ENCODE measurements at places on chromosomes 5 and 9. TPM values are rescaled to one million over a fixed set of nuclear protein-coding genes. Genes with fewer than 3 reads are reported as not detected.

ANKRD34B gene
- not detected for total RNA-seq

- no peak for DNase-seq
- H3K4me3 ChIP-seq: no peak overlapping the region
- H3K27ac ChIP-seq: no peak overlapping the region
- no peaks in the 10 kb centered on the region for H3K4me1 ChIP-seq
- no peaks in the 10 kb centered on the region for H3K36me3 ChIP-seq
Observed at GRCh38 chr5:153432583-153432982, 57.9 kb upstream of the GRIA1 start.

DNA sequence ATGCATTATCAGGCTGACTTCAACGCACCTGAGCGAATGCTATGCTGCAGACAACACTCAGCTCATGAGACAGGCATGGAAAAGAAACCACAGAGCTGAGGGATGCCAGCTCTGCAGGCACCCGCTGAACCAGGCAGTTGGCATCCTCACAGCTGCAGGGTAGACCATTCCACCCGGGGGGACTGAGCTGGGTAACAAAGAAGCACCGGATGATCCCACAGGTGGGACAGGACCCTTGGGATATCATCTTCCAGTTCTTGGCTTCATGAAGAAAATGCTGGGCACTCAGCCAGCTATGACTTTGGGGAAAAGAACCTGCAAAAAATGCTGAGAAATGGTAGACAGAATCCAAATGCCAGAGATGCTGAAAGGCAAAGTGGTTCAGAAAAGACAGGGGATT lies 9.6 kb downstream of the EPB41L4B start:
- DNase-seq: no peak
- H3K4me1 ChIP-seq: no peaks in the 10 kb centered on the region
- H3K4me3 ChIP-seq: no peak overlapping the region
- H3K27ac ChIP-seq: no peak overlapping the region

- no peaks in the 10 kb centered on the region for H3K4me1 ChIP-seq
- H3K4me3 ChIP-seq: no peak overlapping the region
- H3K27ac ChIP-seq: no peak overlapping the region
- H3K27me3 ChIP-seq: no peaks in the 10 kb centered on the region
- no peak for DNase-seq
- no peaks in the 10 kb centered on the region for H3K36me3 ChIP-seq
Observed at GRCh38 chr5:163943546-163943945, 438.1 kb downstream of the MAT2B start.

- peaks cover 5% of the 10 kb centered on the region for H3K36me3 ChIP-seq
- no peaks in the 10 kb centered on the region for H3K27me3 ChIP-seq
- no peaks in the 10 kb centered on the region for H3K4me1 ChIP-seq
Observed at GRCh38 chr5:81755320-81755719, 4.4 kb upstream of the SSBP2 start.

DNA sequence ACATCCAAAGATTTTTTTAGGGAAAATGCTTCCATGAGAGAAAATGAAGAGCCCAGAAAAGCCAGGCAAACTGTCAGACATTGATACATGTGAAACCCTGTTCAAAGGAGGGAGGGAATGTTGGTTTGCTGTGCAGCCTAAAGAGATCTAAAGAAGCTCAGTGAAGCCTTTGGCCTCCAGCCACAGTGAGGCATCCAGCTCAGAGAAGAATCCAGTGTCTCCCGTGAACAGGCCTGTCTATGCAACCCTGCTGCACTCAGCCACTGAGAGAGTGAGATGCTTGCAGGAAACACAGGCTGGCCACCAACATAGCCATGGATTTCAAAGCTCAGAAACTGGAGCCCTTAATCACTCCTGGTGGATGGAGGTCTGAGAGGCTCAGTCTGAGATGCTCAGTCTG lies 171.4 kb upstream of the PLCXD3 start:
- no peak for DNase-seq
- no peak overlapping the region for H3K4me3 ChIP-seq
- no peaks in the 10 kb centered on the region for H3K27me3 ChIP-seq

FAM221B gene
- not detected for total RNA-seq

IL5 gene
- total RNA-seq: not detected

GRCh38 chr5:154419236-154419635 lies 26.6 kb upstream of the SAP30L start:
- DNase-seq: no peak
- H3K27me3 ChIP-seq: no peaks in the 10 kb centered on the region
- no peak overlapping the region for H3K27ac ChIP-seq
- no peaks in the 10 kb centered on the region for H3K36me3 ChIP-seq
- H3K4me3 ChIP-seq: no peak overlapping the region

GRCh38 chr9:19149230-19149629 lies 21.9 kb upstream of the PLIN2 start:
- no peak for DNase-seq
- no peaks in the 10 kb centered on the region for H3K36me3 ChIP-seq
- H3K4me3 ChIP-seq: no peak overlapping the region
- H3K27me3 ChIP-seq: no peaks in the 10 kb centered on the region
- no peaks in the 10 kb centered on the region for H3K4me1 ChIP-seq
- no peak overlapping the region for H3K27ac ChIP-seq

CCDC171 gene
- 2.8 TPM for total RNA-seq

- no peaks in the 10 kb centered on the region for H3K27me3 ChIP-seq
- no peak overlapping the region for H3K4me3 ChIP-seq
- DNase-seq: no peak
- H3K27ac ChIP-seq: no peak overlapping the region
Observed at GRCh38 chr5:107468276-107468675, 202.5 kb downstream of the EFNA5 start.

DNA sequence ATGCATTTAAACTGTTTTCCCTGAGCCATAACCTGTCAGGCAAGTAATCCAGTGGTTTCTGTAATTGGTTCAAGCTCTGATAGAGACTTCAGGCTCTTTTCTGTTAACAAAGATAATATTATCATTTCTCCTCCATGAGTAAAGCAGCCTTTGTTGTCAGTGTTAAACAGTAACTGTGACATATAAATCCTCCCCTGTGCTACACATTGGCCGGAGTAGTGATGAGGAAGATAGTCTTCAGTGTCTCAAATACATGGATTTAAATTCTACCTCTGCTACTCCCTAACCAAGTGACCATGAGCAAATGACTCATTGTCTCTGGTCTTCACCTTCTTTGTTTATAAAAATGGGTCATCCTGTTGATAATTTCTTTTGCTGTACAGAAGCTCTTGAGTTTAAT lies 615.5 kb upstream of the CHD1 start:
- no peaks in the 10 kb centered on the region for H3K36me3 ChIP-seq
- H3K27ac ChIP-seq: no peak overlapping the region
- no peak for DNase-seq
- H3K4me3 ChIP-seq: no peak overlapping the region

PCDHGA12 gene
- 0.32 TPM for total RNA-seq

GRCh38 chr9:93099551-93100275 lies 3.7 kb downstream of the CARD19 start:
- H3K27me3 ChIP-seq: no peaks in the 10 kb centered on the region
- no peak overlapping the region for H3K4me3 ChIP-seq
- H3K36me3 ChIP-seq: no peaks in the 10 kb centered on the region
- H3K27ac ChIP-seq: no peak overlapping the region

GRCh38 chr5:95733107-95733665 lies 2.0 kb downstream of the RHOBTB3 start:
- no peak overlapping the region for H3K4me3 ChIP-seq
- no peak overlapping the region for H3K27ac ChIP-seq
- peaks cover 10% of the 10 kb centered on the region for H3K4me1 ChIP-seq
- DNase-seq: no peak
- H3K36me3 ChIP-seq: no peaks in the 10 kb centered on the region

DNA sequence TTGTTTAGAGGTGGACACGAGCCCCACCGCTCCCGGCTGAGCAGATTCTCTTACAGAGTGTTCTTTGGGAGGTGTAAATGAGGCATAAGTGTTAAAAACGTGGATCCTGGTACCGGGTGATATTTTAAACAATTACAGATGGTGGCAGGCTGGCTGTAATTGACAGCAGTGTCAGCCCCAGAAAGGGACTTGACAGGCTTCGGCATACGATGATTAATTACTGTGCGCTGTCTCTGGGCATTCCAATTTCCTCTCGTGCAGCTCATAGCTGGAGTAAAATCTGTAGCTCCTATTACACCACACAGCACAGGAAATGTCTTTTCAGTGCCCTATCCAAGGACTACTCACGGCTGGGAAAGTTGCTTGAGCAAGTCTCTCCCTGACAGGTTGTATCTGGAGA lies 305.4 kb upstream of the IRX2 start:
- no peak overlapping the region for H3K27ac ChIP-seq
- H3K4me3 ChIP-seq: no peak overlapping the region
- H3K4me1 ChIP-seq: no peaks in the 10 kb centered on the region
- H3K27me3 ChIP-seq: no peaks in the 10 kb centered on the region

IL13 gene
- total RNA-seq: not detected

PTGER4 gene
- 75.2 TPM for total RNA-seq

BSPRY gene
- total RNA-seq: not detected

Data from naive thymus-derived CD4-positive, alpha-beta T cell (primary cell).